ENCODE measurements at places on chromosomes 13 and 19.

GRCh38 chr13:75763512-75763911 is 127.4 kb downstream of the LMO7 start:
- no peak for DNase-seq

DNA sequence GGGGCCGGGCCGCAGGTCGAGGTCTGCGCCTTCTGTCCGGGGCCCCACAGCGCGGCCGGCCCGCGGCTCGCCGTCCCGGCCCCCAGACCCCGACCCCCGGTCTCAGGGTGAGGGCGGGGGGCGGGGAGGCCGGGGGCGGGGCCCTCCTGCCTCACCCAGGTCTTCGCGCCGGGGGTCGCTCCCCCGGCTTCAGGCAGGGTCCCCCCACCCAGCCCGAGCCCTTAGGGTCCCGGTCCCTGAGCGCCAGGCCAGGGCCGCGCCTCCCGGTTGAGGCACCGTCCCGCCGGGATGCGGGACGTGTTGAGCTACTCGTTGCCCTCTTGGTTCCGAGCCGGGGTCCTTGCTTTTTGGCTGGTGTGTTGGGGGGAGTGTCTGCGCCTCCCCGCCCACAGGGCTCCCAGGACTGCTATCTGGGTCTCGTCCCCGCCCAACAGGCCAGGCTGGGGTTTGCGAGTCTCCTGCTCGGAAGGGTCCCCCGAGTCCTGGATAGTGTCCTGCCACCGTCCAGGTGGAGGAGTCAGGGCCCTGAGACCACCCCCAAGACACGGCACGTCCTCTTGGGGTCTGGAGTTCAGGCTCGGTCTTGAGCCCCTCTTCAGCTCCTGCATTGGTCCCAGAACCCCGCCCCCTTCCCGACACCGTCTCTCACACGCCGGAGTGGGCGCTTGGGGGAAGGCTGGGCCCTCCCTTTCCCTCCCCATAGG is 452 bp downstream of the PIAS4 start:
- peak; percentile 56 for DNase-seq

- no peak for DNase-seq
These were observed 20.9 kb downstream of the KLHL26 start for GRCh38 chr19:18657590-18658365.

DNA sequence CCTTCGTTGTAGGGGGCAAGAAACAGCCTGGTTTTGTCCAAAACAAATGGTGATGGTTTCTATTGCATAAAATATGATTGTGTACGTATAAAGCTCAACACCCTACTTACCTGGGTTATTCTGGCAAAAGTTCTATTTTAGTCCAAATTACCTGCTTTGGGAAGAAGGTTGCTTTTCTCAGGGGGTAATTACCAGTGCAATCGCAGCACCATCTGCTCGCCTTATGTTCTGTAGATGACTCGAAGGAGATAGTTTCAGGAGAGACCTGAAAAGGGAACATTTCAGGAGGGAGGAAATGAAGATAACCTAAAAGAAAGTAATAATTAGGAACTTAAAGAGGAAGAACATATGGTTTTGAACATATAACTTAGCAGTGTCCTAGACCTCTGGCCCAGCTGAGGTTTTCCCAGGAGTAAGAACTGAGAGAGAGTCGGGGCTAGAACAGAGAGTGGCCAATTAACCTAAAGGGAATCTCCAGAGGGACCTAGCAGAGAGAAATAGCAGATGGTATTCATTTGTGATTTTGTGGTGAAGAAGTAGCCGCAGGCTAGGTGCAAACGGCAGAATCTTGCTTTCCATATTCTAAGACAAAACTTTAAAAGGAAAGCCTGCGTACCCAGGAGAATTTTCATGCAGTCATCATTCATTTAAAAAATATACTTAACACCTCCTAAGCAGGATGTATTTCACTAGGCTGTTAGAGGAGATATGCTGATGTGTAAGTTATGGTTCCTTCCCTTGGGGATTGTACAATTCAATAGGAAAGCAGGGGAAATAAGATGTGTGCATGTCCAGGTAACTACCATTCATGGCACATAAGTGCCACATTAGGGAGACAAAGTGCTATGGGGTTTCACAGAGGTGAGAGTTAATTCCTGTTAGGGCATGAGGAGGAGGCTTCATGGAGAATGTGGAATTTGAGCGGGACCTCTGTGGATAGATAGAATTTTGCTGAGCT is 113.0 kb upstream of the SLC10A2 start:
- no peak for DNase-seq

GRCh38 chr19:54390942-54391577 is 24.2 kb upstream of the TTYH1 start:
- peak; percentile 51 for DNase-seq

- DNase-seq = no peak
These were observed 1396.1 kb upstream of the MIR17HG start for GRCh38 chr13:89951341-89951740.

- DNase-seq = no peak
These were observed 3.5 kb downstream of the KEAP1 start for GRCh38 chr19:10499550-10500246.

DNA sequence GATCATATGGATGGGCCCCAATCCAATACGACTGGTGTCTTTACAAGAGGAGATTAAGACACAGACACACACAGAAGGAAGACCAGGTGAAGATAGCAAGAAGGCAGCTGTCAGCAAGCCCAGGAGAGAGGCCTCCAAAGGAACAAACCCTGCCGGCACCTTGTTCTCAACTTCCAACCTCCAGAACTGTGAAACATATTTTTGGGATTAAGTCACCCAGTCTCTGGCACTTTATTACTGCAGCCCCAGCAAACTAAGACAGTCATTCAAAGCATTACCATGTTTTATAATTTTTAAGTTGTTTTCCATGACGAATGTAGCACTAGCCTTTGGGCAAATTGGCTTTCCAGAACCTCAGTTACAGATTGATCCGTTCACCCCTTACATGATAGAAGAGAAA is 11.3 kb downstream of the STARD13 start:
- no peak for DNase-seq

GRCh38 chr13:39107561-39107960 is 69.3 kb downstream of the NHLRC3 start:
- DNase-seq = no peak

- DNase-seq = no peak
These were observed 997.1 kb downstream of the EFNB2 start for GRCh38 chr13:105538346-105538745.

GRCh38 chr19:17306285-17306714 is 628 bp downstream of the MRPL34 start:
- no peak for DNase-seq

- DNase-seq = no peak
These were observed 73.7 kb upstream of the SLC15A1 start for GRCh38 chr13:98826146-98826545.

- no peak for DNase-seq
These were observed 2.4 kb upstream of the HSH2D start for GRCh38 chr19:16141043-16141442.

DNA sequence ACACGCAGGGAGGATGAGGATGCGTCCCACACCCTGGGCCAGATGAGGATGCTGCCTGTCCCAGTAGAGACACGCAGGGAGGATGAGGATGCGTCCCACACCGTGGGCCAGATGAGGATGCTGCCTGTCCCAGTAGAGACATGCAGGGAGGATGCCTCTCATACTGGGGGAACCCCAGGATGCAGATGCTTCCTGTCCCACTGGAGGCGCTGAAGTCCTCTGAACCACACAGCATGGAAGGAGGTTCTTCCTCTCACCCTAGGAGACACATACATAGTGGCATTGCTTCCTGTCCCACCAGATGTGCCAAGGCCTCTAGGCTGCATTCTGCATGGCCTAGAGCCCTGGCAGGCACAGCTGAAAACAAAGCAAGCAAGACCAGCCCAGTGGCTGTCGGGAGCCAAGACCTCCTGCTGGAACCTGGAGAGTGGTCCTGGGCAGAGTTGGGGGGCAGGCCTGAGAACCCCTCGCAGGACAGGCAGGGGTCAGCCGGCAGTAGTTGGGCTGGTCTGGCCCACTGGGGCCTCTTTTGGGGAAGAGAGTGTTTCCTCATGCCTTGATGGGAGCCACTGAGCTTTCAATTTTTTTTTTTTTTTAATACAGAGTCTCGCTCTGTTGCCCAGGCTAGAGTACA is 4.3 kb downstream of the HPN start:
- no peak for DNase-seq

DNA sequence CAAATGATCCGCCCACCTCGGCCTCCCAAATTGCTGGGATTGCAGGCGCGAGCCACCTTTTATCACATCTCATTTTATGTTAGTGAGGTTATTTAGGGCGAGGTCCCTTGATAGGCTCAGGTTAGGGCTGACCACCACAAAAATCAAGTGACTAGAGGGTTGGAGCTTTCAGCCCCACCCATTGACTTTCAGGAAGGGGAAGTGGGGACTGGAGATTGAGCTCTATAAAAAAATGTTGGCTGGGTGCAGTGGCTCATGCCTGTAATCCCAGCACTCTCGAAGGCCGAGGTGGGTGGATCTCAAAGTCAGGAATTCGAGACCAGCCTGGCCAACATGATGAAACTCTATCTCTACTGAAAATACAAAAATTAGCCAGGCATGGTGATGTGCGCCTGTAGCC is 20.1 kb downstream of the FPR3 start:
- DNase-seq = no peak

DNA sequence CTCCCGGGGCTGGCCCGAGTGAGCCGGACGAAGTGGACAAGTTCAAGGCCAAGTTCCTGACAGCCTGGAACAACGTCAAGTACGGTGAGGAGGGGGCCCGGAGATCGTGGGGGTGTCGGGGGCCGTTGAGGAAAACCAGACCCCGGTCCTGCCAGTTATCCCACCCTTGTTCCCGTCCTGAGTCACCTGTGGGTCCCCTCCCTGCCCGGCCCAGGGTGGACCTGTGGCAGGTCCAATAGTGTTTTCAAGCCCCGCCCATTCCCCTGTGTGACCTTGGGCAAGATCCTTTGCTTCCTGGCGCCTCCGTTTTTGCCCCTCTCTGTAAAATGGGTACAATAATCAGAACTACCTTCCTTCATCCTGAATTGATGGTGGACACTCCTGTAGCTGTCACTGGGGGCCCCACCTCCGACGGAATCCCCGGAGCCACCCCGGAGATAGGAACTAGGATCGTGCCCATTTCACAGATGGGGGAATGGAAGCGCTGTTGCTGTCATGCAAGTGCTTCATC is 593 bp downstream of the ATG4D start:
- DNase-seq = peak; percentile 83

DNA sequence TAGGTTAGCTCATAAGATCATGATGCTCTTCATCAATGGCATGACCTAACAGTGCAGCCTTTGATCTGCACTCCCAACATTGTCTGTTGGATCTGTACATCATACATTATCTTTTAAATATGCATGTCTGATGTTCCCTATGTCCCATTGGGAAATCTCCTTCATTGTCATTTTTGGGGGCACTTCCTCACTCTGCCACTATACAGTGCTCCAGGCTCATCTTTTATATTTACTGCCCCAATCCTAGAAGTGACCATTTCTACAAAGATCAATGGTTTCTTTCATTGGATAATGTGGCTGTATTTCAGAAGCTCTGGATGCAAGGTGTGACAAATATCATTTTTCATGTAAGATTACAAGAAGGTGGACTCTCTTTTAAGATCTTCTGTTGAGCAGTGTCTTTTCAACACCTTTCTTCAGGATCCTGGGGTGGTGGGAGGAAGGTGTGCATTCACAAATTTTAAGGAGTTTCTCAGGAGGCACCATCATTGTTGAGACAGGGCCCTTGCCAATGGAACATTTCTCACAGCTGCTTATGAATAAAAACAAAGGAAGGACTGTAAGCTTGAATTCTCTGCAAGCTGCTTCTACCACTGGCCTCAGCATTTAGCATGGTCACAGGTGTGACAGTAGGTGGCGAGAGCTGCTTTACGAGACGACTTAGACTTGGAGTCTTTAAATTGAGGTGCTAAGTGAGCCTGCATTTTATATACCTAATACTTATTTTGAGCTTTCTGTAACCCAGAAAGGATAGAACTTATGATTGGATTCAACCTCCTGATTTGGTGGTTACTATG is 403.0 kb downstream of the LMO7 start:
- no peak for DNase-seq

DNA sequence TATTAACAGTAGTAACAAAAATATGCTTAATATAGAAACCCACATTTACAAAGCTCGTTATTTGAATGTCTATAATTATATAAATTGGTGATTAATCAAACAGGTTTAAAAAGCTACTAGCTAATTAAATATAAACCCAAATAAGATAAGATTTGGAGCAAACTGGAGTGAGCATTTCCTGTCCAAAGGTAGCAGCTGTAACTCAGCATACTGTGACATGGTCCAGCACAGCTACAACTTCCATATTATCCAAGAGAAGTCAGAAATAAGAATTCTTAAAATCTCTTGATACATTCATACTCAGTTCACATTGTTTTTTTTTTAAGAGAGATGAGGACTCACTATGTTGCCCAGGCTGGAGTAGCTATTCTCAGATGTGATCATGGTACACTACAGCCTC is 8.5 kb downstream of the MTRF1 start:
- no peak for DNase-seq

DNA sequence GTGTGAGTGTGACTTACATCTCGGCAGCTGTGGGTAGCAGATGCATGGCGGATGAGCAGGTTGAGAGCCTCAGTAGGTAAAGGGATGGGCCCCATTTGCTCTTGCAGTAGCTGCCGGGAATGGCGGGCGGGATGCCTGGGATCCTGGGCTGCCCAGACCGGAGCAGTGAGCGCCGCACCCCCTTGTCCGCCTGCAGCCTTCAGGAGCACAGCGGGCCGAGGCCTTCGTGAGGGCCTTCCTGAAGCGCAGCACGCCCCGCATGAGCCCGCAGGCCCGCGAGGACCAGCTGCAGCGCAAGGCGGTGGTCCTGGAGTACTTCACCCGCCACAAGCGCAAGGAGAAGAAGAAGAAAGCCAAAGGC is 4.1 kb downstream of the POP4 start:
- DNase-seq = no peak

DNA sequence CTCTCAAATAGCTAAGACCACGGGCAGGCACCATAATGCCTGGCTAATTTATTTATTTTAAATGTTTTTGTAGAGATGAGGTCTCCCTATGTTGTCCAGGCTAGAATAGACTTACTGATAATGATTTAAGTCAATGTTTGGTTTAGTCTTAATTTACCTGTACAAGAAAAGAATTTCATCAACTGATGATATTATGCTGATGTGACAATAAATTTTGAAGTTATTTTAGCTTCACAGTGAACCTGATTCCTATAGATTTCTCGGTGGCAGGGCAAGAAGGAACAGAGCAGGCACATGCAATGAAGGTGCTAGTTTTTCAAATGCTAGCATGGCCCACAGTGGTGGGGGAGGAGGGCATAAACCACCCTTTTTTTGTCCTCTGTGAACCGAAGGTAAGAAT is 42.6 kb upstream of the CBY2 start:
- DNase-seq = no peak

GRCh38 chr19:54517483-54517882 is 14.9 kb downstream of the LAIR2 start:
- peak; percentile 38 for DNase-seq

GRCh38 chr13:76570510-76570971 is 315.7 kb downstream of the KCTD12 start:
- no peak for DNase-seq

Data from colonic mucosa (tissue), 4 donors.